ENCODE measurements at places on chromosomes 7 and 10. TPM values are rescaled to one million over a fixed set of nuclear protein-coding genes. Genes with fewer than 3 reads are reported as not detected.

DNA sequence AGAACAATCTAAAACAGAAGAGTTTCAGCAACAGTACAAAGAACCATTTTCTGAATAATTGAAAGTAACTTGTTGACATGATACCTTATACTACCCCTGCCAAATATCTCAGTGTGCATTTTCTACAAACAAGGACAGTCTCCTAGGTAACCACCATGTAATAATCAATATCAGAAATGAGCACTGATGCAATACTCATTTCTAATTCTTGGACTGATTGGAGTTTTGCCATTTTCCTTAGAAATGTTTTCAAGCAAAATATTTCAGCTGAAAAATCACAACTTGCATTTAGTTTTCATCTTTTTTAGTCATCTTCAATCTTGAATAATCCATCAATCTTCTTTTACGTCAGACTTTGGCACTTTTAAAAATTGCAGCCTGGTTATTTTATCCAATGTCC is 420.2 kb downstream of the CDC14C start:
- no peaks in the 10 kb centered on the region for H3K36me3 ChIP-seq
- H3K27me3 ChIP-seq: no peaks in the 10 kb centered on the region
- H3K4me3 ChIP-seq: no peak overlapping the region

- no peak for DNase-seq
- H3K36me3 ChIP-seq: no peaks in the 10 kb centered on the region
- no peak overlapping the region for H3K27ac ChIP-seq
These were observed 164.0 kb downstream of the FANK1 start for GRCh38 chr10:126060261-126060931.

The UPF2 gene
- 58.0 TPM for total RNA-seq

DNA sequence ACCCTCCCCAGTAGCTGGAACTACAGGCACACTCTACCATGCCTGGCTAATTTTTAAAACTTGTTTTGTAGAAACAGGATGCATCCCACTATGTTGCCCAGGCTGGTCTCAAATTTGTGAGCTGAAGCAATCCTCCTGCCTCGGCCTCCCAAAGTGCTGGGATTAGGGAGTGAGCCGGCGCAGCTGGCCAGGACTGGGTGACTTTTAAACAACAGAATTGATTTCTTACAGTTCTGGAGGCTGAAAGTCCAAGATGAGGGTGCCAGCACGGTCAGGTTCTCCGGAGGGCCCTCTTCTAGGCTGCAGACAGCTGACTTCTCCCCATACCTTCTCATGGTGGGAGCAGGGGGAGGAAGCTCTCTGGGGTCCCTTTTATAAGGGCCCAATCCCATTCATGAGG is 75.2 kb upstream of the CHST15 start:
- H3K27me3 ChIP-seq: no peaks in the 10 kb centered on the region
- H3K36me3 ChIP-seq: no peaks in the 10 kb centered on the region
- H3K4me1 ChIP-seq: no peaks in the 10 kb centered on the region
- no peak overlapping the region for H3K27ac ChIP-seq

- no peak overlapping the region for H3K27ac ChIP-seq
- no peaks in the 10 kb centered on the region for H3K36me3 ChIP-seq
These were observed 11.2 kb downstream of the ZCCHC24 start for GRCh38 chr10:79434223-79434687.

The FZD8 gene
- total RNA-seq: 0.22 TPM

GRCh38 chr7:133950855-133951254 is 176.3 kb upstream of the LRGUK start:
- H3K4me1 ChIP-seq: no peaks in the 10 kb centered on the region
- no peak overlapping the region for H3K27ac ChIP-seq
- H3K27me3 ChIP-seq: no peaks in the 10 kb centered on the region
- peaks cover 46% of the 10 kb centered on the region for H3K36me3 ChIP-seq
- H3K4me3 ChIP-seq: no peak overlapping the region

The OR6V1 gene
- total RNA-seq: not detected

The SAMD9L gene
- 34.1 TPM for total RNA-seq

Measured in activated B cell treated with CpG ODN at 0.5 μM for 24 hours (primary cell).